ENCODE measurements at places on chromosomes 5 and 9. TPM values are rescaled to one million over a fixed set of nuclear protein-coding genes. Genes with fewer than 3 reads are reported as not detected.

GRCh38 chr5:172906436-172906835 is 52.8 kb upstream of the RPL26L1 start:
- H3K27ac ChIP-seq, result peak overlapping the region; percentile 83
- no peak overlapping the region for H3K4me3 ChIP-seq
- peak; percentile 19 for DNase-seq
- no peaks in the 10 kb centered on the region for H3K27me3 ChIP-seq

GRCh38 chr5:151825445-151825844 is 53.7 kb downstream of the G3BP1 start:
- DNase-seq, result no peak
- no peaks in the 10 kb centered on the region for H3K27me3 ChIP-seq
- no peaks in the 10 kb centered on the region for H3K36me3 ChIP-seq
- no peaks in the 10 kb centered on the region for H3K4me1 ChIP-seq
- no peak overlapping the region for H3K27ac ChIP-seq

GRCh38 chr5:111937094-111937493 is 180.1 kb upstream of the NREP start:
- H3K27me3 ChIP-seq, result no peaks in the 10 kb centered on the region
- no peak overlapping the region for H3K4me3 ChIP-seq
- H3K27ac ChIP-seq, result no peak overlapping the region
- H3K4me1 ChIP-seq, result no peaks in the 10 kb centered on the region
- no peaks in the 10 kb centered on the region for H3K36me3 ChIP-seq
- no peak for DNase-seq

DNA sequence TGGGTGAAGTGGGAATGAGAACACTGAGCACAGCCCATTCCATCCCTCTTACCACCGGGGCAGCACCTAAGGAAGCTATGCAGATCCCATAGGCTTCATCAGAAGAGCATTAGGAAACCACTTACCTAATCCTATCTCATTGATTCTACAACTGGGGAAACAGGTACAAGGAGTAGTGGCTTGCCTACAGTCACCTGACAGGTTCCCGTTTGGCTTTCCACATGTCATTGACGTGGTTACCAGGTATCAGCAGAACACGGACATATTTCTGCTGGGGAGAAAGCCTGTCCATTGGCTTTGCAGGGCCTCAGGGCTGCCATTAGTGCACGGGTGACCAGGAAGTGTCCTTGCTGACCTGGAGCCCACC is 11.3 kb downstream of the AFAP1L1 start:
- no peaks in the 10 kb centered on the region for H3K27me3 ChIP-seq
- H3K4me3 ChIP-seq, result no peak overlapping the region
- DNase-seq, result no peak

GRCh38 chr9:105178076-105178475 is 66.4 kb upstream of the SLC44A1 start:
- no peak overlapping the region for H3K4me3 ChIP-seq
- H3K27me3 ChIP-seq, result no peaks in the 10 kb centered on the region
- H3K36me3 ChIP-seq, result no peaks in the 10 kb centered on the region
- DNase-seq, result no peak
- no peak overlapping the region for H3K27ac ChIP-seq

GRCh38 chr5:140225396-140225795 is 50.4 kb downstream of the CYSTM1 start:
- peaks cover 10% of the 10 kb centered on the region for H3K4me1 ChIP-seq
- H3K4me3 ChIP-seq, result no peak overlapping the region
- H3K27me3 ChIP-seq, result no peaks in the 10 kb centered on the region

- peaks cover 6% of the 10 kb centered on the region for H3K27me3 ChIP-seq
- DNase-seq, result peak; percentile 68
- peak overlapping the region; percentile 79 for H3K27ac ChIP-seq
- H3K36me3 ChIP-seq, result no peaks in the 10 kb centered on the region
- H3K4me3 ChIP-seq, result peak overlapping the region; percentile 34
Observed at GRCh38 chr5:160188141-160189015, 40.9 kb upstream of the FABP6 start.

- no peaks in the 10 kb centered on the region for H3K36me3 ChIP-seq
- H3K27me3 ChIP-seq, result peaks cover 6% of the 10 kb centered on the region
- no peak overlapping the region for H3K27ac ChIP-seq
- no peak for DNase-seq
Observed at GRCh38 chr5:180658774-180659564, 9.6 kb upstream of the FLT4 start.

GRCh38 chr9:114895521-114895991 is 34.8 kb downstream of the TNFSF8 start:
- no peaks in the 10 kb centered on the region for H3K36me3 ChIP-seq
- peaks cover 17% of the 10 kb centered on the region for H3K4me1 ChIP-seq
- no peak overlapping the region for H3K4me3 ChIP-seq
- no peaks in the 10 kb centered on the region for H3K27me3 ChIP-seq
- no peak for DNase-seq
- no peak overlapping the region for H3K27ac ChIP-seq

C9orf50 gene
- 0.18 TPM for polyA plus RNA-seq

DNA sequence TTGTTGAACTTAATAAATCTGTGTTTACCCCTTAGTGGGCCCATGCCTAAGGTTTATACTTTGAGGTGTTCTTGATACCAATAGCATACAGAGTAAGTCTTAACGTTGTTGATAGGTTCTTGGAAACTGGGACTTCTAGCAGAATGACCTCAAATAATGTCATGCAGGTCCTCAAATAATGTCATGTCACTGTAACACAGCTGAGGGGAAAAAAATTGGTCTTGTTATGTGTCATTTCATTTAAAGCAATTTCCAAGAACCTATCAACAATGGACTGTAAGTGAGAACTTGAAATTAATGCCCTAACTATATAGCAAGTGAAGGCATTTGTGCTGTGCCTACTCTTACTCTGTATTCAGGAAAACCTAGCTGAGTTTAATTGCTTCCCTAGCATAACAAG is 7.2 kb downstream of the DNAJA1 start:
- peaks cover 60% of the 10 kb centered on the region for H3K4me1 ChIP-seq
- H3K4me3 ChIP-seq, result no peak overlapping the region
- DNase-seq, result no peak
- H3K27ac ChIP-seq, result no peak overlapping the region
- peaks cover 100% of the 10 kb centered on the region for H3K36me3 ChIP-seq
- H3K27me3 ChIP-seq, result no peaks in the 10 kb centered on the region

GRCh38 chr5:25056836-25057235 is 412.1 kb upstream of the CDH10 start:
- H3K27ac ChIP-seq, result no peak overlapping the region
- peak; percentile 7 for DNase-seq
- H3K4me1 ChIP-seq, result no peaks in the 10 kb centered on the region
- no peaks in the 10 kb centered on the region for H3K27me3 ChIP-seq

GNAQ gene
- 63.4 TPM for polyA plus RNA-seq

DNA sequence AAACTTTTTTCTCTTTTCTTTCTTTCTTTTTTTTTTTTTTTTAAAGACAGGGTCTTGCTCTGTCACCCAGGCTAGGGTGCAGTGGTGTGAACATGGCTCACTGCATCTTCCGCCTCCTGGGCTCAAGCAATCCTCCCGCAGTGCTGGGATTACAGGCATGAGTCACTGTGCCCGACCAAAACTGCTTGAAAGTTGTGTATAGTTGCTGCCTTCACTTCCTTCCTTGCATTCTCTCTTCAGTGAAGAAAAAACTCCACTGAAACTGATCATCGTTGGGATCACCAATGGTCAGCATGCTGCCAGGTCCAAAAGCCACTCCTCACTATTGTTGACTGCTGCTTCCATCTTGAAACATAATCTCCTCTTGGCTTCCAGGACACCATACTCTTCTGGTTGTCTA is 66.6 kb upstream of the CTNNA1 start:
- H3K36me3 ChIP-seq, result no peaks in the 10 kb centered on the region
- H3K27ac ChIP-seq, result no peak overlapping the region
- DNase-seq, result no peak
- H3K4me3 ChIP-seq, result no peak overlapping the region

DNA sequence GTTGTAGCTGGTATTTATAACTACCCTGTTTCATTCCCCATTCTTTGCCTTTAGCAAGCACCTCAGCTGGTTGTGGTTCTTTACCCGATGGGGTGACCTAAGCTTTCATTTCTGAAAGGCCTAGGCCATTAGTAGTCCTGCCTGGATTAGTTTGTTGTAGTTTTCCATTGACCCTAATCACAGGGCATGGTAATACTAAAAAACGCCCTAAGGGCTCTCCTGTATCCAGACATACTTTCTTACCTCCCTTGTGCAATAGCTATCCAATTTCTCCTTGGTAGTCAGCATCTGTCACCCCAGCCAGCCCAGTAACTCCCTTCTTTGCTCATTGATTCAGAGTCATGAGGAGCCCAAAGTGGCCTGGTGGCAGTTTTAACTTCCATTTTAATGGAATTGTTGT is 24.0 kb downstream of the TMOD1 start:
- peaks cover 13% of the 10 kb centered on the region for H3K4me1 ChIP-seq
- H3K27me3 ChIP-seq, result no peaks in the 10 kb centered on the region
- H3K36me3 ChIP-seq, result no peaks in the 10 kb centered on the region
- H3K27ac ChIP-seq, result no peak overlapping the region
- H3K4me3 ChIP-seq, result no peak overlapping the region

GRCh38 chr5:67620424-67621397 is 424.1 kb upstream of the CD180 start:
- H3K4me3 ChIP-seq, result no peak overlapping the region
- no peaks in the 10 kb centered on the region for H3K27me3 ChIP-seq
- H3K4me1 ChIP-seq, result no peaks in the 10 kb centered on the region
- no peak for DNase-seq

DNA sequence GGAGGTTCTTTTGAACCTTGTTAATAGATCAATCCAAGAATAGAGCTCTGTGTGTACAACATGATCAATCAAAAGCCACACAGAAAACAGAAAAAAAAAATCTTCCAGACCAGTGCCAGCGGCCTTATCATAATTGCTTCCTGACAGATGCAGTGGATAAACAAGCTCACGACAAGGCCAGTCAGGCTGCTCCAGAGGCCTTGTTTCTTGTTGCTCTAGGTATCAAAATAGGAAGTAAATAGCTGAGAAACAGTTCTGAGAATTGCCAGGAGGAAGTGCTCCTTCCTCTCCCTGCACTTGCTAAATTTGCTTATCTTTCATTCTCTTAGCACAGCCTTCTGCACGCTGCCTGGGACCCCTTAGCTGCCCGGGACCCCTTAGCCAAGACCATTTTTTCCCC is 199.0 kb upstream of the TARS1 start:
- no peaks in the 10 kb centered on the region for H3K27me3 ChIP-seq
- H3K36me3 ChIP-seq, result no peaks in the 10 kb centered on the region
- H3K27ac ChIP-seq, result no peak overlapping the region
- H3K4me1 ChIP-seq, result no peaks in the 10 kb centered on the region

DNA sequence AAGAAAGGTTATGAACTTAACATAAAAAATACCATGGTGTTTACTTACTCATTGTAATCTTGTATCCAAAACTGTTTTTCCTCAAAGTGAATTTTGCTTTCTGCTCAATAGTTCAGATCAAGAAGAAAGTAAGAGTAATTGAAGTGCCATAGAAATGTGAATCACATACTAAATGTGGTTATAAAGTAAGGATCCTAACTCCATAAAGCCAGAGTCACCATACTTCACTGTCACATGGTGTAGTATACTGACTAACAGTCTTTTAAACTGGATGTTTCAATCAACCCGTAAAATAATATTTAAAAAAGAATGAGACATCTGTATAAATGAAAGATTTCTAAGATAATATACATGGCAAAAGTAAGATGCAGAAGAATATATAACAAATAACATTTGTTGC is 72.1 kb downstream of the NIPBL start:
- H3K27me3 ChIP-seq, result no peaks in the 10 kb centered on the region
- no peak overlapping the region for H3K4me3 ChIP-seq
- peaks cover 45% of the 10 kb centered on the region for H3K4me1 ChIP-seq
- no peak overlapping the region for H3K27ac ChIP-seq
- no peaks in the 10 kb centered on the region for H3K36me3 ChIP-seq
- DNase-seq, result no peak

DNA sequence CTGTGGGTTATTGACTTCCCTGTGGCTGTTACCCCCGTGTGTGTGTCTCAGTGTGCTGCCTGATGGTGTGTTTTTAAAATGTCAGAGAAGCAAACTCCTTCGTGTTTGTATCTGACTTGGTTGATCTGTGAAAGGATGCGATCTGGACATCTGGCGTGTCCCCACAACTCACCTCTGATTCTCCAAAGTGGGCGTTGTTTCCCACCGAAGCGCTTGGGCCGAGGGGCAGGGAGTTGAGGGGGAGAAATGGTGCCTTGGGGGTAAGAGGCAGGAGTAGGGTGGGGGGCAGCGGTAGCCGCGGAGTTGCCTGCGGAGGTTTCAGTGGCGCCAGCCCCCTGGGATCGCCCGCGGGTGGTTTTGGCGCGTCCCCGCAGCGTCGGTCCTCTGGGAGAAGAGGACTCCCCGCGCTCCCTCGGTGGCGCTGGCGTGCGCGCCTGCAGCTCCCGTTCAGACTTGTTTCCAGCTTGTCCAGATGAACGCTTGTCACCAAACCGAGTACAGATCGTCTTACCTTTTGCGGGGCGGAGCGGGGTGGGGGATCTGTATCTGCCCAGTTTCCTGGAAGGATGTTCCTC is 1.1 kb downstream of the MAST4 start:
- peak overlapping the region; percentile 52 for H3K27ac ChIP-seq
- H3K27me3 ChIP-seq, result no peaks in the 10 kb centered on the region
- H3K4me3 ChIP-seq, result peak overlapping the region; percentile 63
- no peaks in the 10 kb centered on the region for H3K4me1 ChIP-seq

EQTN gene
- polyA plus RNA-seq, result 0.38 TPM

GRCh38 chr5:141496038-141496437 is 7.2 kb downstream of the PCDHGC5 start:
- H3K27me3 ChIP-seq, result peaks cover 44% of the 10 kb centered on the region
- H3K36me3 ChIP-seq, result peaks cover 12% of the 10 kb centered on the region
- DNase-seq, result peak; percentile 58

- no peaks in the 10 kb centered on the region for H3K36me3 ChIP-seq
- no peak overlapping the region for H3K4me3 ChIP-seq
- no peaks in the 10 kb centered on the region for H3K4me1 ChIP-seq
- DNase-seq, result no peak
Observed at GRCh38 chr5:57455511-57456455, 26.8 kb downstream of the ACTBL2 start.

SPATA6L gene
- 9.3 TPM for polyA plus RNA-seq

DNA sequence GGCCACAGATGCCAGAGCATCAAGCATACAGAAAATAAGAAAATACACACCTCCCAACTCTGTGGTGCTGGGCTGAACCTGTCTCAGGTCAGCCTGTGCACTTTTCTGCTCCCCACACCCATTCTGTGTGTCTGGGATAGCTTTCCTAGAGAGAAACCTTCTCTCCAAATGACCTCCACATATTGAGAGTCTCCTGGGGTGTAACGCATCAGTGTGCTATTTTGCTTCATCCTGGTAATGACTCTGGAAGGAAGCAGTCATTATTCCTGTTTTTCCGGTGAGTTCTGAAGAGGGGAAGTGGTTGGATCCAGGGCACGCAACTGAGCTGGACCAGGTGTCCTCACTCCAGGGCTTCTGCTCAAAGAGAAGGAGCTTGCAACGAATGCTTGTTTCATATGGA is 73.2 kb upstream of the SH3PXD2B start:
- H3K4me3 ChIP-seq, result no peak overlapping the region
- no peak overlapping the region for H3K27ac ChIP-seq
- no peaks in the 10 kb centered on the region for H3K36me3 ChIP-seq
- peak; percentile 21 for DNase-seq
- H3K27me3 ChIP-seq, result no peaks in the 10 kb centered on the region

DNA sequence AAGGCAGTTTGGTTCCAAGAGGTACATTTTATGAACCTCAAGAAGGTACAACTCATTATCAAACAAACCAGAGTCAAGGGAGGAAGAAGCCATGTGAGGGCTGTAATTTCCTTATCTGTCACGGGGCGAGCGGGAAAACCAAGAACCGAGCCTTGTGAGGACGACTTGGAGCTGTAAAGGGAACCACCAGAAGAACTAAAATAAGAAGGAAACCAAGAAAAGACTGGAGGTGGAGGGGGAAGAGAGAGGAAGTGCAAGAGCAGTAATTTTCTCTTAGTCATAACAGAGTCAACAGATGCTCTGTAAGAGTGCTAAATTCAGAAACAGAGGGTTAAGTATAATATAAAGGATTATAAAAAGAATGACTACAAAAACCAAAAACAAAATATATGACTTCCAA is 127.1 kb downstream of the DIRAS2 start:
- no peak overlapping the region for H3K4me3 ChIP-seq
- no peaks in the 10 kb centered on the region for H3K4me1 ChIP-seq

RNF145 gene
- polyA plus RNA-seq, result 134 TPM

All from left lung (tissue), 14 donors.